CD8-positive, alpha-beta T cell (primary cell): ENCODE measurements at places on chromosomes 6 and 20.

DNA sequence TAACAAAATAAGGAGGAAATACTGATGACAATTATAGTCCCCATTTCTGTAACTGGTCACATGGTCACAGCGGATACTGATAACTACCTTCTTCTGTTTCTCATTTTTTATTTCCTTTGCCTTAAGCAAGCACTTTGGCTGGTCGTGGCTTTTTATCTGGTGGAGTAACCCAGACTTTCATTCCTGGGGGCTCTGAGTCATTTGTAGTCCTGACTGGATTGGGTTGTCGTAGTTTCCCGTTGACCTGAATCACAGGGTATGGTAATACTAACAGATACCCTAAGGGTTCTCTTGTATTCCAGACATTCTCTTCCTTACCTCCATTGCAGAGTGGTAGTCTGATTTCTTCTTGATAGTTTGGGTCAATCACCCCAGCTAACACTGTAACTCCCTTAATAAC, 500.3 kb upstream of the ADGRB3 start:
- no peak for DNase-seq

DNA sequence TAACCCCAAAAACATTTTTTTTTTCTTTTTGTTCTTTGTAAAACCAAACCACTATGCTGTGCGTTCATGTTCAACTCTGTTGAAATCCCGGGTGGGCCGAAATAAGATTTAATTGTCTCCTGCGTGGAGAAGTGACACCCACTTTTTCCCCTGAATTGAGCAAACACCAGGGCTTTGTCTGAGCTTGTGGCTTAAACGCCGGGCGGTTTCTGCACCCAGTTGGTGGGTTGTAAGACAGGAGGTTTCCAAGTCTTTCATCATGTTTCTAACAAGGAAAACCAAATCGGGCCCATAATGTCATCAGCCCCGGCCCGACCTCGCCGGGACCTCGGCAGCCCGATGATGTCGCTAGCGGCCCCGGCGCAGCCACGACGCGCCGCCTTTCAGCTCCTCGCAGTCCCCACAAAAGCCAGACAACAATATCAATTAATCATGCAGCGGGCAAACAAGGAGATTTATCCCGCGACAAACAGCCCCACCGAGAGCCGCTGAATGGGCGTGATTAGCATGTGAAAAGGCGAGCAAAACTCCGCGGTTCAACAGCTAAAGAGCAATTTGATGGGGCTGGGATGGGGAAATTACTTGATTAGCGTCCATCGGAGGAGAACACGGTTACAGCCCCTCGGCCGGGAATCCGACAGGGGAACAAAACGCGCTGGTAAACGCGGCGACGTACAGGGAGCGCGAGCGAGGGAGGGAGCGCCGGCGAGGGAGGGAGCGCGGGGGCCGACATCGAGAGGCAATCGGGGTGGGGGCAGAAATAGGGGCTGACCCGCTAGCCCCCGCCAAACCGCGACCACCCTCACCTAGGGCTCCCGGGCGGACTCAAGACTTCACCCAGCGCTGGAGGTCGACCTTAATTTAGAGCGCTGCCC, 5.3 kb downstream of the LINC00237 start:
- no peak for DNase-seq

GRCh38 chr20:4465855-4466545, 255.7 kb upstream of the PRND start:
- no peak for DNase-seq

DNA sequence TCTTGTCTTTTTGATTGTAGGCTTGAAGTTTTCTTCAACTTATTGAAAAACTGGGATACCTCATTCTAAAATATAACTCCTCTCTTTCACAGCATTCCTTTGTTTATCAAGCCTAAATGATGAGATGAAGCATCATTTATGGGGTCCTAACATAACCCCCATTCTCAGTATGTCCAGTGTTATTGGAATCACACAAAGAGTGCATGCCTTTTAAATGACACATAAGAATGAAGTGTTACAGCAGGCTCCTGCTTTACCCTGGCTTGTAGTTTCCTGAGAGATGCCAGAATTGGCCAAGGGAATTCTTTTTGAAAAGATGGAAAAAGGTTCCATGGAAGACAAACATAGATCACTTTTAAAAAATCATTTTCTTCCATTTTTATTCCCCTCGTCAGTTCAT, 502.4 kb downstream of the BCKDHB start:
- DNase-seq, result no peak

DNA sequence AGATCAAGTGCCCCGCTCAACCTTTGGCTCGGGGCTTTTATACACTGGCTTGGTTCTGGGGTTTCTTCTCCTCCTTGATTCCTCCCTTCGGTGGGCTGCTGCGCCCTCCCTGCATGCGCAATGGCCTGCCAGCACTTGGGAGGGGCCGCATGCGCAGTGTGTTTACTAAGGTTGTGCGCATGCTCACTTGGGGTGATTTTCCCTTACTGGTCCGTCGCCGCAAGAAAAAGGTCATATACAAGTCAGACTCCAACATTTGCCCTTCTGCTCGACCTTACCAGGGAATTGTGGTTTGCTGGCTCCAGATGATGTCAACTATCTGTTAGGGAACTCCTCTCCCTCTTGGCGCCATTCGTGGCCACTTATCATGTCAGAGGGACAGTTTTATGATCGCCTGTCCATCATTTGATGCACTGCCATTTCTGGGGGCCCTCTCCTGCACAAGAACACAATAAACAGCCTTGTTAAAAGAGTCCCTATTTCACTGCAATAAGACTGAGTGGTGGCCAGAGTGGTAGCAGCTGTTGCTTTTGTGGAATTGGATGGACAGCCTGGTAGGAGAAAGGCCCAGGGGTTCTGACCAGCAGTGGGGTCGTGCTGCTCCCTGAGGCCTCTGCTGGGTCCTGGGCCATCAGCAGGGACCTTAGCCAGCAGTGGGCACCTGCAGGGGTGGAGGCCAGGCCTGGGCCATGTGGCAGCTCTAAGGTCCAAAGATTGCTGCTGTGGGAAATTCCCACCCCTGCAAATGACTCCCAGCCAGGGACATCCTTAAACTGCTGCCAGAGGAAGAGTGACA, 2.8 kb upstream of the LBP start:
- DNase-seq, result no peak

- no peak for DNase-seq
These were observed 3.5 kb upstream of the EFHC1 start for GRCh38 chr6:52416629-52417151.

DNA sequence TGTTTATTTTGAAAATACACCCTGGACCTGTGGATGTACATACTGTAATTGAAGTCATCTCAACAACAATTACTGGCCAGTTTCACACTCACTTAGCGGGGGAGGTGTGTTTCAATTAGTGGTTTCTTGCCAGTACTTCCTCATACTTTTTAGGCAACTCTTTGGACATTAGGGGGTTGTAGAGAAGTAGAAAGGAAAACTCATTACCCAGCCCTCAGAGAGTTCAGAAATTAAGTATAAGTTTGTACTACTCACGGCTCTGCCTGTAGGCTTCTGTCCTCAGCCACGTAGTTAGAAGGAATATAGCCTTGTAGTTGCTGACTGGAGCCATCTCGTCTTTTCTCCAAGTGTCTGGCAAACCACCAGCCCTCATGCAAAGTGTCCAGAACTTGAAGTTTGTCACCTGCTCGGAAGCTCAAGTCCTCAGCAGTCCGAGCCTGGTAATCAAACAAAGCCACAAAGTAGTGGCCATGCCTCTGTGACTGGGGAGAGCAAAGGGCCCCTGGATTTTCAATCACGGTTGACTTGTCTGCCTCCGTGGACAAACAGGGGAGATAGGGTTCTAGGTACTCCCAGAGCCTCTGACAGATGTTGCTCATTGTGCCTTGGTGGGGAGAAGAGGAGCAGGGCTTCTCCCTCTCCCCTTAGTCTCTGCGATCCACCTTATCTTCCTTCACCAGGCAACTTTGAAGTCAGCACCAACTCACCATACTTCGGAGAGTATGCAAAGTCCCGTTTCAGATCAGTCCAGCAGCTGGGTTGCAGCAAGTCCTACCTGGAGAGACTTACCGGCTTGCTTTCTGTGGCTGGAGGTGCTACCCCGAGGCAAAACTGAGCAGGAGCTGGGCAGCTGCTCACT, 749 bp downstream of the FRK start:
- DNase-seq, result no peak

- DNase-seq, result no peak
These were observed 75.6 kb downstream of the VEGFA start for GRCh38 chr6:43845646-43846045.

DNA sequence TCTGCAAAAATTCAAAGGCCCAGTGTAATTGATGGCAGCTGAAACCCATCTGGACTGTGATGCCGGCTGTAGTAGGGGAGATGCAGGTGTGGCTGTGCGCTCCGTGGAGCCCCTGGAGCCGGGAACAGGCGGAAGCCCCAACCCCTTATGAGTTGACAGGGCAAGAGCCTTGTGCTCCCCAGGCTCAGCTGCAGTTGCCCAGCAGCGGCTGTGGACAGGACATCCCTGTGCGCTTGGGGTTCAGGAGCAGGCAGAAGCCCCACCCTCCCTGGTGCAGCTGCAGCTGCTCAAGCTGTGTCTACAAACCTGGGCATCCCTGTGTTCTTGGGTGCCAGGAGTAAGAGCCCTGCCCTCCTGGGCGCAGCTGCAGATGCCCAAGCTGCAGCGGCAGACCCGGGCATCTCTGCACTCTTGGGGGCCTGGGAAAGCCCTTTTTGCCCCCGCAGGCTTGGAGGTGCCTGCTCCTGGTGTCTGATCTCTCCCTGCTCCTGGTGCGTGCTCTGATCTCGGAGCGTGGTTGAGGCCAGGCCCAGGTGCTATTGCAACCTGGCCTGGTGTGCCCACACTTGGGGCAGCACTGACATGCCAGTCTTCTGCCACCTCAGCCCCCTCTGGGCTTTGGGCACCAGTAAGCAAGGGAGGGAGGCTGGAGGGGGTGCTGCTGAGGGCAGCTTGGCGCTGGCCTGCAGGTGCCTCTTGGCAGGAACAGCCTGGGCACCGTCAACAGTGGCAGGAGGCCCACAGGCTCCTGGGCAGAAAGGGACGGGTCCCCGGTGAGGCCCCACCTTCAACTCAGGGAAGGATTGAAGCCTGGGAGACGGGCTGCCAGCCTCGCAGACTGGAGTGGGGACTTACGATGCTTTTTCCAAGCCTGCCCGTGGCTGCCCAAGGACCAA, 30.3 kb downstream of the OR2J2 start:
- no peak for DNase-seq

GRCh38 chr6:14231071-14231483, 113.5 kb downstream of the CD83 start:
- no peak for DNase-seq

DNA sequence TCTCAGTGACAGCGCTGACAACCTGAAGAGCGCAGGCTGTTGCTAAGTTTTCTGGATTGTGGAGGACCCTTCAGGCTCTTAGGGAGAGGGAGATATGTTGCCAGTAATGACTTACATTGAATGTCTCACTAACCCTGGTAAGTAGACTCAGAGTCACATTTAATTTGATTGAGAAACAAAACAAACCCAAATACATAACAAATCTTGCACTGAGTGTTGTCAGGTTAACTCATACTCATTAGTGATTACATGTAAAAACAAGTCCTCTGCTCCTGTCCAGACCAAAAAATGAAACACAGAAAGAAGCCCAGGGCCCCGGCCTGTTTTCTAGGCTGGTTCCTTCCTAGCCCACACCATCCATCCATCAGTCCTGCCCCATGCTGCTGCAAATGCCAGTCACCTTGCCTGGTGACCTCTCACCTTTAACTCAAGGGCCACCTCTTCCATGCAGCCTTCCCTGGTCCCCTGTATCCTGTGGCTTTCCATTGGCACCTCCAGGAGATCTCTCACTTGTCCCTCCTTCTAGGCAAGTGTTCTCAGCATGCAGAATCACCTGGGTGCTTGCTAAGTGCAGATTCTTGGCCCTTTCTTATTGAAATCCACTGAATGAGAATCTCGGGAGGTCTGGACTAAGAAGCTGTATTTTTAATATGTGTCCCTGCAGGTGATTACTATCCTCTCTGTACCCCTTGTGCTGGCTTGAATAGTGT, 34.7 kb upstream of the ERVFRD-1 start:
- DNase-seq, result no peak

DNA sequence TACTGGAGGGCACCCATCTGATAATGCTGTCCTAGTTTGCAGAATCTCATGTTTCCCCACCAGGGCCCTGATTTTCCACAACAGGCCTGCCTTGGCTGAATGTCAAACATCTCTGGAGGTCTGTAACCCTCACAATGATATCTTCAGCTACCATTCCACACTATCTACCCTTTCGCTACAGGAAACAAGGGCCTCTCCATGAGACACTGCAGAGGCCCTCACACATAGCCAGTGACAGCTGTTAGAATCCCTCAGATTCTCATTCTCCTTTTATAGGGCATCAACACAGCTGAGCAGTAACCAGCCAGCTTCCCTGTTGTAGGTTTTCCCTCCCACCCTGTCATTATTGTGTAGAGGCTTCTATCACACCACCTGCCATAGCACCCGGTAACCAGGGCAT, 29.6 kb upstream of the MICB start:
- DNase-seq, result no peak

DNA sequence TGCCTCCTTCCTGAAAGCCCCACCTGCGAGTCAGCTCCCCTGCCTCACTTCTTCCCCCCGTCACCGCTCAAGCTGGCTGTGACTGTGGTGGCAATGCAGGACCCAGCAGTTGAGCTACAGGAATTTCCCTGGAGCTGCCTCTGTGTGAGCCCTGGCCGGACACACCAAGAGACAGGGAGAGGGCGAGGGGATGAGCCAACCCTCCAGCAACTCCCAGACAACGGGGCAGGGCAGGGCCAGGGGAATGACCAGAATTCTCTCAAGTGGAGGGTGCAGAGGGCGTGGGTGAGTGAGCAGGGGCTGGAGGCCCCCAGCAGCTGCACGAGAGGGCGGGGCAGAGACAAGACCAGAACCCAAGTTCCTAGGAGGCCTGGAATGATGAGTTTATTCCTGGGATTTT, 4.9 kb upstream of the ARFGAP1 start:
- no peak for DNase-seq

GRCh38 chr6:56916849-56917551, 37.9 kb upstream of the BEND6 start:
- no peak for DNase-seq

DNA sequence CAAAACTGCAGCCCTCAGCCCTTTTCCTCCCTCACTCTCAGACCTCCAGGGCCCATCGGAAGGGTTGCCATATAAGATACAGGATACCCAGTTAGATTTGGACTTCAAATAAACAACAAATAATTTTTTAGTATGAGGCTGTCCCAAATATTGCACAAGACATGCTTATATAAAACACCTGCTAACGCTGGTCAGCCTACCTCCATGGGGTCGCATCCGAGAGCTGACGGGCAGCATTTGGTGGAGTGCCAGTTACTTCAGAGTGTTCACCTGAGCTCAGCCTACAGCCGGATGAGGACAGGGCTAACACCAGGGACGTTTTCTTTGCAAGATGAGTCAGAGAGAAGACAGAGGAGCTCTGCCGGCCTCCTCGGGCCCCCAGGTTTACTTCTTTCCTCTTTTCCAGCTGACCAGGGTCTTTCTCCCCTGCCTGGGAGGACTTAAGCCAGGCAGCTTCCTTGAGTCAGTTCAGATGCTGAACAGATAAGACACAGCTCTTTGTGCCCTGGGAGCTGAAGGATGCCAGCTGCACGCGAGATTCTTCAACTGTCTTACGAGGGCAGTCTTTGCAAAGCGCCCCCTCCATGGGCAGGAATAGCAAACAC, 141.2 kb upstream of the KCNG1 start:
- DNase-seq, result no peak
